IMR-90 (cell line): ENCODE measurements at places on chromosomes 13 and 19. TPM values are rescaled to one million over a fixed set of nuclear protein-coding genes. Genes with fewer than 3 reads are reported as not detected.

GRCh38 chr19:54099190-54099902 lies 1.3 kb downstream of the OSCAR start:
- no peak for DNase-seq

NEK5 gene
- total RNA-seq, result under 0.01 TPM in 1 of 2 replicates, not detected in the other

DNA sequence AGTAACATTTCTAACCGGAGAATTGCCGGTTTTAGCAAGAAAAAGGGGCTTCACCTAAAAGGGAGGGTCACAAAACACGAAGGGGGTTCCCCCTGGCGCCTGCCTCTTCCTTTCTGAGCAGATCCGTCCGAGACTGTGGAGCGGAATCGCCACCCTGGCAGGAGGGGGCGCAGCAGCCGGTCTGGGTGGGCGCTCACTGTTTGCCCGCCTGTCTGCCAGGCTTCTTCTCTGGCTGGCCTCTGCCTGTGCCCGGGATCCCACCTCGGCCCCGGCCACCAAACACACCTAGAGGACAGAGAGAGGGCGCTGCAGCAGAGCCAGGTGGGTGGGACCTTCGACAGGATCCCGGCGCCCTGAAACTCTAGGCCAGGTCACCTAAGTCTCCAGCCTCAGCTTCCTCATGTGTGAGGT lies 15.6 kb downstream of the LSM4 start:
- no peak for DNase-seq

DNA sequence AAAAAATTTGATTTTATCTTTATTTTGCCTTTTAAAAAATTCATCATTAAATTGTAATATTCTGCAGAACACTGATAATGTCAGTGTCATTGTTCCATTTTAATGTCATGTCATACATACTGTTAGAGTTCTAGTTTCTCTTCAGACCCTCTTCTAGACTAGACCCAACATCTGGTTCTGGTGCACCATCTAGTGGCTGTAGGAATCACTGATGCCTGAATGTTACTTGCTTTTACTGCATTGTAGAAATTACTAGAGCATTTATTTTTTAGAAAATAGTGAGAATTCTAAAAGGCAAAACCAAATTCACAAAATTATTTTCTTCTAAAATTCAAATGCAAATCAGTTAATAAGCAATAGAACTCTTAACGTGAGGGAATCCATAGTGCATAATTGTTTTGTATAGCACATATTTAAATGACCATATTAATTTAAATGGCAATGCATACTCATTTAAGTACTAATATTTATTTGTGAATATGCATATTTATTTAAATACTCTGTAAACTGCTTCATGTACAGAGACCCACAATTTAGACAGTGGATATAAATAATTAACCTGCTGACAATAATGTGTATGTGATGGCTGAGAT lies 425.7 kb downstream of the KLF12 start:
- DNase-seq, result peak; percentile 71

- peak; percentile 13 for DNase-seq
Observed at GRCh38 chr13:77981281-77981881, 62.8 kb upstream of the EDNRB start.

- no peak for DNase-seq
Observed at GRCh38 chr13:75049735-75050335, 432.1 kb downstream of the TBC1D4 start.

- DNase-seq, result no peak
Observed at GRCh38 chr13:61913183-61913582, 497.5 kb upstream of the PCDH20 start.

ZNF525 gene
- total RNA-seq, result 4.5 and 6.7 TPM in 2 replicates

SNRPD2 gene
- 877 and 974 TPM in 2 replicates for total RNA-seq

DNA sequence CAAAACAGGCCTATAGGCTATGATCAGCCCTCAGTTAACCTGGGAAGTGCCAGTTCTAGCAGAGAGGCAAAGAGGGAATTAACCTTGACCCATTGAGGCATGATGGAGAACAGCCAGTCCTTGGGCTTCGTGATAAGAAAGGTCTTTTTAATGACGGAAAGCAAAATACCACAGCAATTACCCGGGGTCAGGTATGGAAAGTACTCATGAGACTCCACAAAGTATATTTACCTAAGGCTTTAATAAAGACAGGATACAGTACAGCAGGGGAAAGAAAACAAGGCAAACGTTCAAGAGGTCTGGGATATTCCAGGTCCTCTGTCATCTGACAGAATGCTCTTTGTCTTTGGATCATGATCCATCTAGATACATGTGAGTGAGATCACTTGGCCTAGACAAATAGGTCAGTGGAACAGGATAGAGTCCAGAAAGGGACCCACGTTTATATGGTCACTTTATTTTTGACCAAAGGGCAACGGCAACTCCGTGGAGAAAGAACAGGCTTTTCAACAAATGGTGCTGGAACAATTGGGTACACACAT lies 52.2 kb downstream of the WDFY2 start:
- no peak for DNase-seq

DNA sequence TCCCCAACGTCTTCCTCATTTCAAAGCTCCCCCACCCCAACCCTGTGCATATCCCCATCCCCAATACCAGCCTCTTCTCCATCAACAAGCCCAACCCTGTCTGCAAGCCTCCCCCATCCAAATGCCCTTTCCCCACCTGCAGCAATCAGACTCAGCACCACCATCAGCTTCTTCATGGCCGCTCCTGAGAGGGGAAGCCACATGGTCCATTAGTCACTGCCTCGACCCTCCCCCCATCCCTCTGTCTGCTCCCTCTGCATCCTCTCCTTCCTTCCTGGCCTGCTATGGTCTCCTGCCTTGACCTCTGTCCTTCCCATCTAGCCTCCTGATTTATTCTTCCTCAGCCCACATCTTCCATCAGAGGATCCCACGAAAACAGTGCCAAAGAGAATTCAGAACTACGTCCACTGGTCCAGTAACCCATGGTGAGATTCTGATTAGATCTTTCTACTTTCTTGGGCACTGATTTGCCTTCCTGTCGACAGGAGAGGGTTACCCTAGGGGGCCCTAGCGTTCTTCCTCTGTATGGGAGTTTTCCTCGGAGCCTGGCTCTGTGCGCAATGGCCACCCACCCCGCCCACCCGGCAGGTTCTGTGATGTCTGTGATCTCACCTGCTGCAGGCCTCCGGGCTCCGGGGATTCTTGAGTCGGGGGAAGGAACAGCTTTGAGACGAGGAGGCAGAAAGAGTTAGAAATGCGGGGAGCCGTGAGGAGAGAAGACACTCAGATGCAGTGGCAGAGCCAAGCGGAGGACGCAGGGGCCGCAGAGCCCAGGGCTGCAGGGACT lies 1.3 kb downstream of the KLK6 start:
- DNase-seq, result no peak

RNF113B gene
- total RNA-seq, result not detected in 2 replicates

TNFAIP8L1 gene
- total RNA-seq, result 2.5 and 3.1 TPM in 2 replicates

ZNF536 gene
- total RNA-seq, result not detected in 2 replicates

ARGLU1 gene
- total RNA-seq, result 11.1 and 28.1 TPM in 2 replicates

GRCh38 chr13:112855859-112856258 lies 113.2 kb upstream of the MCF2L start:
- DNase-seq, result no peak

- no peak for DNase-seq
Observed at GRCh38 chr19:50362656-50363424, 2.6 kb downstream of the NAPSA start.

CFAP97D2 gene
- total RNA-seq, result not detected in 2 replicates

NPHS1 gene
- total RNA-seq, result not detected in 2 replicates

GRCh38 chr19:6587093-6587820 lies 3.7 kb downstream of the CD70 start:
- DNase-seq, result no peak

SAFB gene
- 18.5 and 26.1 TPM in 2 replicates for total RNA-seq

DNA sequence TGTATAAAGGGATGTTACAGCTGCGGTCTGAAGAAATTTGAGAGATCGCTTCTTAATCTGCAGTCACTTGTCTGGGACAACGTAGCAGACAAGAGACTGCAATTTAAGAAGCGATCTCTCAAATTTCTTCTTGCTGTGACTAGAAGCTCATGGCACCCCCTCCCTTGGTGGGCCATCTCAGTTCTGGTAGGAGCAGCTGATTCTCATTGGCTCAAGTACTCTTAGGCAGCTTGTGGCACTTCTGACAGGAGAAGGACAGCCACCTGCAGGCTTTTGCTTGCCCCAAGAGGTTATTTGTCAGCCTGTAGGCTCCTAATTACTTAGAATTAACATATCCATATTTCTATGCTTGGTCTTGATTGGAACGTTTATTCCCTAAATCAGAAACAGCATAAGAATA lies 503.0 kb downstream of the DCT start:
- DNase-seq, result no peak

PSG3 gene
- total RNA-seq, result not detected in 2 replicates

HCN2 gene
- 0.56 and 0.72 TPM in 2 replicates for total RNA-seq

GRCh38 chr13:24097064-24097463 lies 63.5 kb upstream of the SPATA13 start:
- peak; percentile 76 for DNase-seq

PSG11 gene
- total RNA-seq, result 0.18 and 0.28 TPM in 2 replicates

ZNF266 gene
- total RNA-seq, result 7.8 and 9.3 TPM in 2 replicates

DNA sequence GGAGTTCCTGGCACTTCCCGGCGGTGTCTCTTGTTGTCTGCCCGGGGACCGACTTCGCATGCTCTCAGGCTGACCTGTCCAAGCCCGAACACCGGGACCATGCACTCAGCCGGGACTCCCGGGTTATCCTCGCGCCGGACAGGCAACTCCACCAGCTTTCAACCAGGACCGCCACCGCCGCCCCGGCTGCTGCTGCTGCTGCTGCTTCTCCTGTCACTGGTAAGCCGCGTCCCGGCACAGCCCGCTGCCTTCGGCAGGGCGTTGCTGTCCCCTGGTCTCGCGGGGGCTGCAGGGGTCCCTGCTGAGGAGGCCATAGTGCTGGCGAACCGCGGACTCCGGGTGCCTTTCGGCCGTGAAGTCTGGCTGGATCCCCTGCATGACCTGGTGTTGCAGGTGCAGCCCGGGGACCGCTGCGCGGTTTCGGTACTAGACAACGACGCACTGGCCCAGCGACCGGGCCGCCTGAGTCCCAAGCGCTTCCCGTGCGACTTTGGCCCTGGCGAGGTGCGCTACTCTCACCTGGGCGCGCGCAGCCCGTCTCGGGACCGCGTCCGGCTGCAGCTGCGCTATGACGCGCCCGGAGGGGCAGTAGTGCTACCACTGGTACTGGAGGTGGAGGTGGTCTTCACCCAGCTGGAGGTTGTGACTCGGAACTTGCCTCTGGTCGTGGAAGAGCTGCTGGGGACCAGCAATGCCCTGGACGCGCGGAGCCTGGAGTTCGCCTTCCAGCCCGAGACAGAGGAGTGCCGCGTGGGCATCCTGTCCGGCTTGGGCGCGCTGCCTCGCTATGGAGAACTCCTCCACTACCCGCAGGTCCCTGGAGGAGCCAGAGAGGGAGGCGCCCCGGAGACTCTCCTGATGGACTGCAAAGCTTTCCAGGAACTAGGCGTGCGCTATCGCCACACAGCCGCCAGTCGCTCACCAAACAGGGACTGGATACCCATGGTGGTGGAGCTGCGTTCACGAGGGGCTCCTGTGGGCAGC lies 661 bp downstream of the FREM2 start:
- DNase-seq, result no peak

DNA sequence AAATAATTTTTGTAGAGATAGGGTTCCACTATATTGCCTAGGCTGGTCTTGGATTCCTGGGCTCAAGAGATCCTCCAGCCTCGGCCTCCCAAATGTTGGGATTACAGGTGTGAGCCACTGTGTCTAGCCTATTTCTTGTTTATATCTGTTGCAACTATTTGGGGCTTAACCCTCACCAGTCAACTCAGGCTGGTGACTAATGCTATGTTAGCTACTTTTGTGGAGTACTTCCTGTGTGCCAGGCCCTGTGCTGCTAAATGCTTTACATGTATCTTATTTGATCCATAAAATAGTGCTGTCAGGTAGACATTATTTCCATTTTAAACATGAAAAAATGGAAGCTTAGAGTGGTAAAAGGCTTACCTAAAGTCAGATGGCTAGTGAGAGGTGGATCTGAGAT lies 13.8 kb downstream of the CEACAM1 start:
- DNase-seq, result no peak

DNA sequence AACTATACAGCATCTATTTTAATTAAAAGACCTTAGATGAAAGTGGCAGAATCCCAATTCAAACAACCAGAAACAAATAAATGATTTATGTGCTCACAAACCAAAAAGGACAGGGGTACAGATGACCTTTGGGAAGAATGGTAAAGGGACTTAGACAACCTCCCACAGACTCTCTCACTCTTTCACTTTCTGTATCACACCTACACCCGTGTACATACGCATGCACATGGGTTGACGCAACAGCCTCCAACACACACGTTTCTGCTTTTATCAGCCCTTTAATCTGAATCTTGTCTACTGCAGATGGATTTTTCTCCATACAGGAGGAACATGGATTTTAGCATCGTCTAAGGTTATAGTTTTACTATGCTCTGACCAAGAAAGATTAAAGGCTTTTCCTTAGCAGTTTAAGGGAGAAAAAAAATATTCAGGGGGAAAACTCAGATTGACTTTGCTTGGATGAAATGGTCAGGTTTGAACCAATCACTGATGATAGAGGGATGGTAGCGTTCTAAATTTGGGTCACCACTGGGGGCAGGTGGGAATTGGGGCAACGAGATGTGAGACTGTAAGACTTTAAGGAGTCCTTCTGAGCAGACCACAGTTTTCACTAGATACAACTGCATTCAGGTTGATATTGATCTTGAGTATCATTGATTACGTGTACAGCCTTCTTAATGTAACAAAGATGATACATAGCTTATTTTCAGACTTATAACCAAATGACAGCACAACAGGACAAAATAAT lies 166.1 kb downstream of the ITGBL1 start:
- no peak for DNase-seq

- no peak for DNase-seq
Observed at GRCh38 chr13:106541826-106542225, 6.4 kb upstream of the EFNB2 start.

DNA sequence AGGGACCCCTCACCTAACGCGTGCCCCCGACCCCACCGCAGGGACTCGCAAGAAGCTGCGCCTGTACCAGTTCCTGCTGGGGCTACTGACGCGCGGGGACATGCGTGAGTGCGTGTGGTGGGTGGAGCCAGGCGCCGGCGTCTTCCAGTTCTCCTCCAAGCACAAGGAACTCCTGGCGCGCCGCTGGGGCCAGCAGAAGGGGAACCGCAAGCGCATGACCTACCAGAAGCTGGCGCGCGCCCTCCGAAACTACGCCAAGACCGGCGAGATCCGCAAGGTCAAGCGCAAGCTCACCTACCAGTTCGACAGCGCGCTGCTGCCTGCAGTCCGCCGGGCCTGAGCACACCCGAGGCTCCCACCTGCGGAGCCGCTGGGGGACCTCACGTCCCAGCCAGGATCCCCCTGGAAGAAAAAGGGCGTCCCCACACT lies 4.7 kb upstream of the MYBPC2 start:
- peak; percentile 69 for DNase-seq

DNA sequence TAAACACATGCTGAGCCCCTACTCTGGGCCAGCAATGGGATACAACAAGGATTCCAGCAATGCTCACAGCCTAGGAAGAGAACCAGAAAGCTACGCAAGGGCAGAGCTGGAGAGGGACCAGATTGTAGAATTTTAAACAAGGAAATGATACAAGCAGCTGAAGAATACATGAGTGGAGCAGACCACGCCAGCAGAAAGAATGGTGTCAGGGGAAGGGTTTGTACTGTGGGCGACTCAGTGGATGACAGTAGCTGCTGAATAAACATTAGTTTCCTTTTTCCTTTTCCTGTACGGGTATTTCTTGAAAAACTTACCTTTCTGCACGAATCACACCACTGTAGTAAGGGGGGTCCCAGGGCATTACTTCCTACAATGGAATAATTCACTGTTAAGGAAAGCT lies 30.7 kb downstream of the MIPEP start:
- DNase-seq, result peak; percentile 43
